ENCODE measurements at places on chromosomes 5 and 9. TPM values are rescaled to one million over a fixed set of nuclear protein-coding genes. Genes with fewer than 3 reads are reported as not detected.

- DNase-seq: peak; percentile 19
These were observed 599 bp downstream of the LYRM7 start for GRCh38 chr5:131171276-131171810.

- no peak for DNase-seq
These were observed 288.7 kb downstream of the FANCC start for GRCh38 chr9:95028853-95029219.

DNA sequence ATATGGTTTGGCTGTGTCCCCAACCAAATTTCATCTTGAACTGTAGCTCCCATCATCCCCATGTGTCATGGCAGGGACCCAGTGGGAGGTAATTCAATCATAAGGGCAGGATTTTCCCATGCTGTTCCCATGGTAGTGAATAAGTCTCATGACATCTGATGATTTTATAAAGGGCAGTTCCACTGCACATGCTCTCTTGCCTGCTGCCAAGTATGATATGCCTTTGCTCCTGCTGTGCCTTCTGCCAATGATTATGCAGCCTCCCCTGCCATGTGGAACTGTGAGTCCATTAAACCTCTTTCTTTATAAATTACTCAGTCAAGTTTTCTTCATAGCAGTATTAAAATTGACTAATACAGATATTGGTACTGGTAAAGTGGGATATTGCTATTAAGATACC is 42.4 kb downstream of the MARCHF11 start:
- DNase-seq: no peak

DNA sequence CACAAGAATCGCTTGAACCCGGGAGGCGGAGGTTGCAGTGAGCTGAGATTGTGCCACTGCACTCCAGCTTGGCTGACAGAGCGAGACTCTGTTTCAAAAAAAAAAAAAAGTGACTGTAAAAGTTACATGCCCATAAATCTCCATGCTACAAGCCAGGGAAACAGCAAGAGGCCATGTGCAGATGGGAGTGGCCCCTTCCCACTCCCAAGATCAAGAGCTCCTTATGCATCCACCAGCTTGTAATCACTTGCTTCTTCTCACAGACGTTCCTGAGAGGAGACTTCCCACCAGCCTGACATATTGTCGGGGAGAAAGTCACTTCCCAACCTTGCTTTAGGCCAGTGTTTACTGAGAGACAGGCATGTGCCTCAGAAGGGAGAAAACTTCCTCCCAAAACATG is 45.6 kb upstream of the N4BP3 start:
- no peak for DNase-seq

DNA sequence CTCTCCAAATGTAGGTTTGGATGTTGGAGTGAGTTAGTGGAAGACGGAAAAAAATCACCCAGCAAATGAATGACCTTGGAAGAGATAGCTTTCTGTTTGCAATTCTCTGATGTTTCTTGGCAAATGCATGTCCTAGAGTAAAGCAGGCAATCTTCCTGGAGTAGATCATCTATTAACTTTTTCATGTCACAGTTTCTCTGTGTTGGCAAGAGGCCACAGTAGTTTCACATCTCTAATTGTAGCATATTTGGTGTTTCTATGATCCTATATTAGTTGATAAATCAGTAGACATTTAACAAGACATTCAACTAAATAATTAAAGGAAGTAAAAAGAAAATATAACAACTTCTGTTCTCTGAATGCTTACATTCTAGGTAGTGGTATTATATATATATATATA is 138.2 kb upstream of the MINAR2 start:
- no peak for DNase-seq

DNA sequence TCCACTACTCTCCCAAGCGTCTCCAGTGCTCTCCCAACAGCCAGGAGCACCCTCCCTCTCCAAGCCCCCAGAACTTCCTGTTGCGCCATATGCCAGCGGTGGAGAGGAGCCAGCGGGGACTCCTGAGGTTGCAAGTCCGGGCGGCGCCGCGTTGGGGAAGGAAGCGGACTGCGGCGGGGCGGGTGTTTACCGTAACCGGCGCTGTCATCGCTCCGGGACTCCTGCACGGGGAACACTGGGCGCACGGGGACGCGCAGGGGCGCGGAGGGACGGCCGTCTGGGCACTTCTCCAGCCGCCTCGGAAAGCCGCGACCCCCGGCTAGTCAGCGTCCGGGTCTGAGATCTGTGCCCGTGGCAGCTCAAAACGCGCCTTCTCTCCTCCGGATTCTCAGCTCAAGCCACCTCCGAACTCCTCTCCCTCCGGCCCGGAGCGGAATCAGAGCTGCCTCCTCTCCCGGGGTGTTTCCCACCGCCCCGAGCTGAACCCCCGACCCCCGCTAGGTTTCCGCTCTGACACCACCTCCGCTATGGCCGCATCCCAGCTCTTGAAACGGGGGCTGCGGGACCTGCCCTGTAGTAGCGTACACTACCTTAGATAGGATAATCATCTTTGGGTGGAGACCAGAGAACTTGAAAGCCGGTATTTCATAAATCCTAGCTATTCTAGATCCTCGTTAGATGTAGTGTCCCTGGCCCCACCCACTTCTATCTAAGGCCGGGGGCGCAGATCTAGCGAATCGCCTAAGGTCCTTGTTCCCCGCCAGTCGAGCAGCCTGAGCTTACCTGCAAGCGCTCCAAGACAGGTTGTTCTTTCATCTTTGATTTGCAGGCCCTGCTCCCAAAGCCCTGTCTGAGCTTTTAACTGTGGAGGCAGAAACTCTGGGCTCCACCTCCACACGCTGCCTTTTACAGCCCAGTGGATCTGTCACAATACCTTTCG is at the start of gene TRPM6:
Gene TRPM6 (minus strand): TSS at position 881 of the 940 bp plus-strand sequence. CDS start 65 bp downstream, at position 816.
- DNase-seq: no peak

- no peak for DNase-seq
These were observed 1353.4 kb upstream of the WWC1 start for GRCh38 chr5:166938071-166938470.

Gene AFAP1L1
- total RNA-seq: 0.13 TPM

GRCh38 chr9:105385381-105385985 is 62.4 kb upstream of the FSD1L start:
- peak; percentile 16 for DNase-seq

DNA sequence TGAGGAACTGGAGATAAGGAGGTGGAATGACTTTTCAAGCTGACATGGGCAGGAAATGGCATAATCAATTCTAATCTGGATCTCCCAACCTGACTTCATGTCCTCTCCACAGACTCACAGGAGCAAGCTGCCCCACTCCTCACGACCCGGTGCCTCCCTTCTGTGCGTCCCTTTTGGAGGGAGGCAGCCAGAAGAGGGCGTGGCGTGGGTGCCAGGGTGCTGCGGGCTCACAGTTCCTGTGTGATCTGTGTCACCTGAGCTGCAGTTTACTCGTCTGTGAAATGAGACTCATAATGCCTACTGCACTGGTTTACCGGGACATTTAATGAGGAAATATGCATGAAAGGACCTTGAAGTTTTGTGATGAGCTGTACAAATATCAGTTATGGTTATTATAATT is 207.4 kb downstream of the DAB2IP start:
- no peak for DNase-seq

DNA sequence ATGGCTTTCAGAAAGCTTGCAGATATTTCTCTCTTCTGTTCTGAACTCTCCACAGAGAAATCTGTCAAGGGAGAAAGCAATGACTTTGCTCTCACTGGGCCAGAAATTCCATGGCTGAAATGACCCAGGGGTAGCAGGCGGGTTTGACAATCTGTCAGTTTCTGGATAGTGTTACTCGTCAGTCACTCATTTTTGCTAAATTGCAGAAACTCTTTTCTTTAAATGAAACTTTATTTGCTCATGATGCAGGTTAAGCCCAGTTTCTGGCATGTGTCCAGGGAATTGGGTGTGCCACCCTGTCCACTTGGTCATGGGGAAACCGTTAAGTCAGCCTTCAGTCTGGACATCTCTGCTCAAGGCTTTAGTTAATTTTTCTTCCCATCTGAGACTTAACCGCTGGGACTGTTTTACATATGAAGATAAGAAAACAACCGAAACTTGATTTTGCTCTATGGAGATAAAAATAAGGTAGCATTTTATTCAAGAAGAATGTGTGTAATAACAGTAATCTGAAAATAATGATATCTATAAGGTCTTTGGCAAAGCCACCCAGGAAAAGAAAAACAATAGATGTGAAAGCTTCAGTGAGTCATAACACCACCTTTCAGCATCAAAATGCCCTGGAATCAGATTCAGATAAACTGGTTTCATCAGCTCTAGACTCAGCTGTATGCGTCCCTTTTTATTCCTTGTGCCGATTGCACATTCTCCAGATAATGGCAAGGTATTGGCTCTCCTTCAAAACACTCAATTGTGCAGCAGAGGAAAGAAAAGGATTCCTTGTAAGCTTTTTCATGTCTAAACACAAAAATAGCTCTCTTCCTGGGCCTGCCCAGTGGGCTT is 308.3 kb downstream of the ZSWIM6 start:
- DNase-seq: no peak

GRCh38 chr5:170403675-170404074 is 14.5 kb upstream of the KCNMB1 start:
- DNase-seq: no peak

DNA sequence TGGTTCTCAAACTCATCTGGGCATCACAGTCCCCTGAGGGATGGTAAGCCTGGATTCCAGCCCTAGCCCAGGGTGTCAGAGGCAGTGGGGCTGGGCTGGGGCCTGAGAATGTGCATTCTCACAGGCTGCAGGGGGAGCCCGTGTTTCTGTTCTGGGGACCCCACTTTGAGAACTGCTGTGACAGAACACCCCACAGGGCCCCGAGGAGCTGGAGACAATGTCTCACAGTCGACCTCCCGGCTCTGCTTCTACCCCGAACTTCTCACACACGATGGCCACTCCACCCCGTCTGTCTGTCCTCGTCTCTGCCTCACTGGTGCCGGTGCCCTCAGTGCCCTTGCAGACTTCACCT is 130.0 kb downstream of the CACNA1B start:
- DNase-seq: no peak

GRCh38 chr9:98081477-98082219 is 25.1 kb downstream of the NANS start:
- no peak for DNase-seq

- no peak for DNase-seq
These were observed 115.5 kb downstream of the CARTPT start for GRCh38 chr5:71834601-71835000.

- no peak for DNase-seq
These were observed 30.1 kb upstream of the CXCL14 start for GRCh38 chr5:135608761-135609443.

Gene SLC4A9
- not detected for total RNA-seq

DNA sequence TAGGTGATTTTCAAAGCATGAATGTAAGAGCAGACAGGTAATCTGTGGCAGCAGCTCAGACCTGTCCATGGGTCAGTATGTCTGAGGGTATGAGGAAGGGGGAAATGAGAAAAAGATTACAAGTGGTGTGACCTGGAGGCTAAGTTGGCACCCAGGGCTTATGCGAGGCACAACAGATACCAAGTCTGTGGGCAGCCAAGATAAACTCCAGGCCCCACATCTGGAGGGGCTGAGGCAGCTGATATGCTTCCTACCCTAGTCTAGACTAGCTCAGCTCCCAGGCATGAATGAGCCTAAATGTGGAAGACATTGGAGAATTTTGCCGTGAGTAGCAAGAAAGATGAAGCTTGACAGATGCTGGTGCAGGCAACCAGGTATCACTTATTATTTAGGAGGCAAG is 151.7 kb downstream of the PIK3R1 start:
- no peak for DNase-seq

Gene PCDHGA5
- 0.30 TPM for total RNA-seq

Gene INVS
- total RNA-seq: 22.1 TPM

DNA sequence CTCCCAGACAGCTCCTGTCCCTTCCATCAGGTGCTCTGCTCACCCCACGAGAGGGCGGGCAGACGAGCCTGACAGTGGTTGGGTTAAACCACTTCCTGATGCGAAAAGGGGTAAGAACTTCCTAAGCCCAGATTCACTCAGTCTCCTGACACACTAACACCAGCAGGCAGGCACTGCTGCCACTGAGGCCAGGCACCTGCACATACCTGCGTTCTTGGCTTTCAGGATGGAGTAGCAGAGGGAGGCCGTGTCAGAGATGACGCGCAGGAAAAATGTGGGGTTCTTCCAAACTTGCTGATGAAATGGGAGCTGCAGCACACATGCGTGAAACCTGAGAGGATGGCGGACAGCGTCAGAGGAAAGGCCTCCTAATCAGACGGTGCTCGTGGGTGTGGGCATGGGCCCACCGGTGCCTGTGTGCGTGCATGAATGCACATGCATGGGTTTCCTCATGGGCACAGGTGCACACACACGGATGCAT is 29.9 kb downstream of the SLC6A18 start:
- peak; percentile 79 for DNase-seq

DNA sequence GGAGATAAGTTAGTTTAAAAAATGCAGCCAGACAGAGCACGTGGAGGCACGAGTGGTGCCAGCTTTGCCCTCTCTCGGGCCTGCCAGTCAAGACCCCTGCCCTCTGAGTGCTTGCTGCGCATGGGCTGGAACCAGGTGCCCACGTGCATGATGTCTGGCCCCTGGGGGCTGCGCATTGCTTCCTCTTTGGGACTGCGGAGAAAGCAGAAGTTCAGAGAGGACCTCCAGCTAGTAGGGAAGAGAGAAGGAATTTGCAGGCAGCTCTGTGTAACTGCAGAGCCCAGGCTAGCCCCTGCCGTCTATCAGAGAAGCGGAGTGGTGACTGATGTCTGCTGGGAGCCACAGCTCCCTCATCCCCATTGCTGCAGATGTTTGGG is 9.7 kb upstream of the RNU6ATAC start:
- DNase-seq: no peak

GRCh38 chr5:129653057-129653375 is 94.9 kb upstream of the MINAR2 start:
- DNase-seq: no peak

DNA sequence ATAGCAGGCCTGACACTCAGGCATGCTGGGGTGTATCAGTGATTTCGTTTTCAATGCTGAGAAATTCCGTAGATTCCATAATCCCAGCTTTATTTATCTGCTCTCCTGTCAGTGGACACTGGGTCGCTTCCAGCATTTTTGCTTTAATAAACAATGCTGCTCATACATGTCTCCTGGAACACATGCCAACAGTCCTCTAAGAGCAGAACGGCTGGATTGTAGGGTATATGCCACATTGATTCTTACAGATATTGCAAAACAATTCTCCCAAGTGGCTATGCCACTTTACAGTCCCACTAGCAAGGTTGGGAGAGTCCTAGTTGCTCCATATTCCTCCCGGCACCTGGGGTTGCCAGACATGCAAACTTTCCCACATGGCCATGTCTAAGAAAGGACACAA is 81.9 kb downstream of the RAPGEF1 start:
- no peak for DNase-seq

Gene RAB3C
- not detected for total RNA-seq

DNA sequence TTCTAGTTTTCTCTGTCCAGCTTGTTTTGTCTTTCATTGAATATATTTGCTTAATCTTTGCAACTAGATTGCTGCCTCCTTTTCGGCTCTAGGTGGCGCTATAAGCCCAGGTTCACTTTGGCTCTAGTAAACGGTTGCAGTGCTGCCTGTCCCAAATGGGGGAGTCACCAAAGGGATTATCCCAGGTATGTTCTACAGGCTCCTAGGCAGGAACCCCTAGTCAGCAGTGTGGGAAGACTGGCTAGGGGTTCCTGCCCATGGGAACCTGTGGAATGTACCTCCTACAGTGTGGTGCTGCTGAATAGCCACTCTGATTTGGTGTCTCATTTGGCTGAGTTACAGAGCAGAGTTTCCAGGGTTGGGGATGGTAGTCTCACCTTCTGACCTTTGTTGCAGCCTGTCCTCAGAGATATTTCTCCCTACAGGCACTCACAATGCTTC is 85.2 kb downstream of the ARSB start:
- no peak for DNase-seq

Gene IL5
- total RNA-seq: not detected

Gene WHRN
- 4.2 TPM for total RNA-seq
